ENCODE measurements at places on chromosomes 4 and X.

DNA sequence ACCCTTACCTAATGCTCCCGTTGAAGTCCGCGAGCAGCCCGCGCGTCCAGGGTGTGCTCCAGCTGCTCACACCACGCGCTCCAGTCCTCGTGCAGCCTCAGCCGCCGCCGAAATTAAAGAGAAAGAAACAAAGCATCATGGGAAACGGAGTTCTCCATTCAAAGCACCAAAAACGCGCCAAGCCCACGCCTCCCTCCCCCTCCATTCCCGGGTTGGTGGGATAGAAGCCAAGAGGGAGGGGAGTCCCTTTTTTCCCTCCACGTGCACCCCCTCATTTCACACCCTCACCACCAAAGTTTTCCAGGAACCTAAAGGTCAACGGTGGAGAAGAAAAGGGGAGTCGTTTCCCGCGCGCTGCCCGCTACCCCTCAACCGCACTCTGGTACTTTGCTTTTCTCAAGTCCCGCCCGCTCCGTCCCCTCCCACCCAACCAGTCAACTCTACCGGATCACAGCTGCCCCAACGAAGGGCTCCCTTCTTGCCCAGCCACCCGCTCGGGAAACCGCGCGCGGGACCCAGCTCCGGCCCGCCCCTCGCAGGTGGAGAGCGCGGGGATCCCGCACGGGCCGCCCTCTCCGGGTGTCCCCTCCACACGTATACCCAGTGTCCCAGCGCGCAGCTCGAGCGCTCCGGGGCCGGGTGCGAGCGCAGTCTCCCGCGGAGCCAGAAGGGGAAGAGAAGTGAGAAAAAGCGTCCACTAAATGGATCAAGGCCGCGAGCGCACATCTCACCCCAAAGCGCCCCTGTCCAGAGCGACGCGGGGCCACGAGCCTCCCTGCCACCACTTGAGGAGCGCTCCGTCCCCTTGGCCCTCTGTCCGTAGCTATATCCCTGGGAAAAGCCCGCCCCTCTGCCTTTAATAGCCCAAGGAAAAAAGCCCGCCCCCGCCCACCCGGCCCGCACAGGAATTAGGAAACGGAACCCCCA, 65.1 kb upstream of the CCDC160 start:
- peak; percentile 36 for DNase-seq

DNA sequence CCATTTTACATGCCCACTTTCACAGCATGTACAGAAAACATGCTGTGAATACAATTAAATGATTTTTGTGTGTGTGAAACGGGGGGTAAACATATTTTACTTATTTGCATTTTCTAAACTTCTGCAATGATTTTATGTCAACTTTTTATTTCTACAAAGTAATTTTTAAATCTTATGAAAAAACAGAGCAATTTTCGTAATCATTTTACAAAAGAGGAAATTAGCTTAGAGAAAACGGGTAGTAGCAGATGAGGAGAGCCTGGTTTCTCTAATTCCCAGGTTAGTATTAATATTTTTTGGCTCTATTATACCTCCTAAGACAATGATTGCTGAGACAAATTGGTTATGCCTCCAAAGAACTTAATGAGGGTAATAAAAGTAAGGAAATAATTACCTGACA, 3.2 kb downstream of the TKTL2 start:
- DNase-seq = no peak

- no peak for DNase-seq
Observed at GRCh38 chr4:2689114-2689513, 67.0 kb downstream of the TNIP2 start.

DNA sequence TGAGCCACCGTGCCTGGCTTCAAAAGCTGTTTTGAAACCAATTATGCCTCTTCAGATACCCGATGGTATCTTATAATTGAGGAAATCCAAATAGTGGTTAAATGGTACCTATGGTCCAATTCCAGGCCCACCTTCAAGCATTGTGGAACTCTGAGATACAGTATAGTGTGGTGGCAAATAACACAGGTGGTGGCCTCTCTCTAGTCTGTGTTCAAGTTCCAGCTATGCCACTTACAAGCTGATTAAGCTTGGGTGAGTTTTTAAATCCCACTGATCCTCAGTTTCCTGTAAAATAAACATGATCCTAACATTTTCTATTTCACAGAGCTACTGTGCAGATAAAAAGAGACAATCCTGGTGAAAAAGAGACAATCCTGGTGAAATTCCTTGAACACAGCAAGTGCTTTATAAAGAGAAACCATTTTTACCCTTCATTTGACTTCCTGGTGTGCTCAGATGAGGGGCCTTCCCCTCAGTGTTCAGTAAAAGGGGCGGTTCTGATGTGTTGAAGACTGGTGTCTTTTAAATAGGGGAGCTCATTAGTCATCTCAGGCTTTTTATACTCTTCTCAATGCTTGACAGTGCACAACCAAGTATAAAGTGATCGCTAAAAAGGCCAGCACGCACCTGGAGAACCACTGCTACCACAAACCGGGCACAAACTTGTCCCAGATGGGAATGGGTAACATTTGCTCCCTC, 30.8 kb upstream of the CD40LG start:
- DNase-seq = no peak

GRCh38 chr4:8913858-8914460, 42.3 kb upstream of the HMX1 start:
- DNase-seq = no peak

GRCh38 chr4:153345012-153345981, 809 bp downstream of the MND1 start:
- peak; percentile 69 for DNase-seq

GRCh38 chr4:8664976-8665375, 72.4 kb downstream of the CPZ start:
- no peak for DNase-seq

GRCh38 chrX:112694811-112695210, 15.1 kb upstream of the LHFPL1 start:
- no peak for DNase-seq

DNA sequence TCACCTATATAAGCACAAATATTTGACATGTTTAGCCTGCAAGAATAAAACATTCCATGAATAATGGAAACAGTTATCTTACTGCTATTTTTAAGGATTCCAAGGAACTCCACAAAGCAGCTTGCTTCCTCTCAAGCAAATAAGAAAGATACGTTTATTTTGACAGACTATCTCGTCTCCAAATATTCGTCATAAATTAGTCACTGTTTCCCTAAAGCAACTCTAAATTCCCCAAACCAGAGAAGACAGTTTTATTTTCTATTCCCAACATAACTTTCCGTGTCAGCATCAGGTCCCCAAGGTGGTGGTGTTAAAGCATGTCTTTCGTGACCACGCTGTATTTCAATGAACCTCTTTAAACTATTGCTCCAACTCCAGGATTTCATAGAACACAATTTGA, 24.3 kb upstream of the DKK2 start:
- no peak for DNase-seq

GRCh38 chrX:49934729-49935128, 12.3 kb downstream of the CLCN5 start:
- no peak for DNase-seq

DNA sequence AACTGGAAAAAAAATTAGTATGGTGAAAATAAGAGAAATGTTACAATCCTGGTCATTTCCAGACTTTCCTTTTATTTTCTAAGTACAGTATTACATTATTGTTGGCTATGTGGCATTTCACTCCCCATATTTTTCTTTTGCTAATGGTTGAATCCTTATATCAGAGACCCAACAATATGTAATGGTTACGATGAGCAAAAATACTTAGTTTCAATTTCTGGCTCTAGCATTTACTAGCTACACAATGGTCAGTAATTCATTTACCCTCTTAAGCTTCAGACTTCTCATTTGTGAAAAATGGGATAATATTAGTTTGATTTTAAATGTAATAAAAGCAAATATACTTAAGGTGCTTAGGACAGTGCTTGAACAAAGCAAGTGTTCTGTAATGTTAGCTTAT, 942.9 kb upstream of the PABPC4L start:
- DNase-seq = no peak

DNA sequence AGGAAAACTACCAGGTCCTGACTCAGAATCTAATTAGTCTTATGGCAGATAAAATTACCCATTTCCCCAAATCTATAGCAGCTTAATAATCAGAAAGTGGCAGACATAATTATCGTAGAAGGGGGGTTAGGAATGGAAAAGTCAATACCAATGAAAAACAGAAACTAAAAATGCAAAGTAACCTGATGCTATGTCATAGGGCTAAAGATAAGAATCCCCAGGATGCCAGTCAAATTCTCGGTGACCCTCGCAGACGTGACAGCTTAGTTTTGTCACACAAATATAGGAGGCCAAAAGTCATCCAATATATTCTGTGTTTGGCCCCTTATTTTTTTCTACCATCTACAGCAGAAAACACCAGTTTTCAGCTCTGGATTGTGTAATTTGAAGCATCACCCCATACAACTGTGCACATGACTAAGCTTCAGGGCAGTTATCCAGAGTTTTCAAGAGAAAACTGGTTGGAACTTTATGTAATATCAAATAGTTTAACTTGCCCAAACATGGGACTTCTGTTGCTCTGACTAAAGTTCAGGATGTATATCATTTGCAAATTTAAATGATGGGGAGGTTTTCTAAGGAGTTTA, 30.9 kb downstream of the RASSF6 start:
- no peak for DNase-seq

DNA sequence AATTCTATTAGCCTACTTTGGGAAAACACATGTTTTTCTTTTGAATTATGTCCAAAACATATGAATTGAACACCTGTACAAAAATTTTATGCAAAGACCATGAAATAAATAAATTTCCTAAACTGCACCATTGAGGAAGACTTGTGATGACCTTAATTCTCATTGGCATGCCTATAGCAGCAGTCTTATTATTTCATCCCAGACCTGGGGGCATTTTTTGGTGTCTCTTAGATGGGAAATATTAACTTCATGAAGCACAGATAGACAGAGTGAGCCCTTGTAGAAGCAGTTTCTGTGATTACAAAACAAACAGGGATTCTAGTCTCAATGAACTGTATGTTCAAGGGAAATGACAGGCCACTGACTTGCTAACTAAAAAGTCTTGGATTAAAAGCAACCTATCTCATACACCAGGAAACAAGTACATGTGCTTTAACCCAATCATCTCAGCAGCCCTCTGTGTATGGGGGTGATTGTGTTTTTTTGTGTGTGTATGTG, 32.0 kb upstream of the HPGD start:
- no peak for DNase-seq

GRCh38 chr4:53943345-53944085, 120.9 kb downstream of the CHIC2 start:
- no peak for DNase-seq

DNA sequence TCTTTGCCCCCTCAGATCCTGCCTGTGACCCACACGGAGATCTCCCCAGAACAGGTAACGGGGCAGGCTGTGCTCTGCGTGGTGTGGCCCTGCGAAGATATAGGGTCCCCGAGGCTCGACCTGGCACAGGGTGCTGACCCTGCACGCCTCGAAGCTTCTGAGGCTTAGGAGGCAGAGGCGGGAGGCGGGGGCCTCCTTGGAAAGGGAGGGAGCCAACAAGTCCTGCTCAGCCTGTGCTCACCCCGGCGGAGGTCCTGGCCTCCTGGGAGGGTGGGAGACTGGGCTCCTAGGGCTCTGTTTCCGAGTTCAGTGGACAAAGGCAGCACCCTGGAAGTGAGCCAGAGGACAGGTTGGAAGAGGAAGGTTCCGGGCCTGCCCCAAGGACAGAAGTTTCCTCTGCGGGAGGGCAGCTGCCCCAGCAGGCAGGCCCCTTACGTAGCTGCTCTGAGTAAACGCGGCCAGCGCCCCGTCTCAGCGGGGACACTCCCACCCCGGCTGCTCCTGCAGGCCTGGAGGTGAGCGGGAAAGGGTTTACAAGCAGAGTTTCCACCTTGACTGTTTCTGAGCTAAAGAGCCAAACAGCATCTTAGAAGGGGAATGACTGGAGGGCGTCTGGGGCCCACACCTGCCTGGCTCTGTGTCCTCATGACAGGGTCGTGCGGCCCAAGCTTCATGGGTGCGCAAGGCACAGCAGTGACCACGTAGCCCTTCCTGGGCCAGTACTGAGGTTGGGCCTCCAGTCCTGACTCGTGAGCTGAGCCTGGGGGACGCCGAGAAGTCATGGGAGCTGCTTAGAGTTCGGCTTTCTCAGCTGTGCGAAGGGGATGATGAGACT, 16.1 kb downstream of the TMEM175 start:
- DNase-seq = no peak

DNA sequence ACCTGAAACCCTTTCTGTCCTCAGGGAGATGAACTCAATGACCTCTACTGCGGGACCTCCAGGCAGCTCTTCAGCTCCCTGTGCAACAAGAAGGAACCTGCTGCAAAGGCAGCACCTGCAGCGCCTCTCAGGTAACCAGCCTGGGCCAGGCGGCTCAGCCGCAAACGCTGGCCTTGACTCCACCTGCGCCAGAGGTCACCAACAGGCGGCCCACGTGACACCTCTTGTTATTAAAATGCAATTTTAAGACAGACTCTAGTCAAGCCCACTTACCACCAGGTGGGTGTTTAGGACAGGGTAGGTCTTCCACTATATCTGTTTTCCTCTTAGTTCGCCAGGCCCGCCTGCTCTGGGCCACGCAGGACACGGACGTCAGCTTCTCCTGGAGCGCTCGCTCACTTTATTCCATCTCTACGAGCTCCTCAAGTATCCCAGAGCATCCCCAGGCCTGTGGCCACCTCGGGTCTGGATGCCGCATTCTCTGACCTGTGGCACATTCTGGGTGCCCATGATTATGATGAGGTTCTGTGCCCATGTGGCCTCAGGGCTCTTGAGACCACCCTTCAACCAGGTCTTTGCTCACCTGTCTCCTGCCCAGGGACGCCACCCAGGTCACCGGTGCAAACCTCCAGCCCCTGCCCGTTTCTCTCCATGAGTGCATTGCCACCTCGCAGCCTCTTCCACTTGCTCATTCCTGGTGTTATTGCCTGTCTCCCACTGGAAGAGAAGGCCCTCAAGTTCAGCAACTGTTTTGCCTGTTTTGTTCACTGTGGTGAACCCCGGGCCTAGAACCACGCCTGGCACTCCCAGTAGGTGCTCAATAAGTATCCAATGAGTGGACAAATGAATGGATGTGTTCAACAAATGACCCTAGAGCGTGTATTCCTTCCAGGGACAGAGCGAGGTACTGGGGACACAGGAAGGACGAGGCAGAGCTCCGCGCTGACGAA, 32.8 kb upstream of the JAKMIP1 start:
- no peak for DNase-seq

DNA sequence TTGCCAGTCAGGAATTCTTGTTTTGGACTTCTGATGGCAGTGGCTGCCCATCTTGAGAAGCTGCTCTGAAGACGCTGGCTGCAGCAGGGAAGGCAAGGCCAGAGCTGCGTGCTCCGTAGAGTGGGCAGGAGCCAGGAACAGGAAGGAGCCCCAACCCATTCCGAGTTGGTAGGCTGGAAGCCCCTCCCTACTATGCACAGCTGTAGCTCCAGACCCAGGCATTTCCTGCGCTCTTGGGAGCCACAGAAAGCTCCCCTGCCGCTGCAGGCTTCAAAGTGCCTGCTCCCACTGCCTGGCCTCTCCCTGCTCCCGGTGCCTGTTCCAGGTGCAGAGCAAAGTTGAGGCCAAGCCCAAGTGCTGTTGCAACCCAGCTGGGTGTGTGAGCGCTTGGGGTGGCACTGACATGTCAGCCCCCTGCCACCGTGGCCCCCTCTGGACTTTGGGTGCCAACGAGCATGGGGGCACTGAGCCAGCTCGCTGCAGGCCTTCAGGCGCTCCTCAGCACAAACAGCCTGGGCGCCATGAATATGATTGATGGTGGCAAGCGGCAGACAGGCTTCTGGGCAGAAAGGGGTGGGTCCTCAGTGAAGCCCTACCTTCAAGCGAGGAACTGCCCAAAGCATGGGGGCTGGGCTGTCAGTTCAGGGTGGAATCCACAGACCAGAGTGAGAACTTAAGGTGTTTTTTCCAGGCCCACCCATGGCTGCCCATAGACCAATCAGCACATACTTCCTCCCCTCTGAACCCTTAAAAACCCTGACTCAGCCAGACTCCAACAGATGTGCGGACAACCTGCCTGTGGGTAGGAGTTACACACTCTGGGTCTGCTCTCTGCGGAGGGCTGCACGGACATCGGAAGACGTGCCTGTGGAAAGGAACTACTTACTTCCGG, 677.2 kb upstream of the INTU start:
- DNase-seq = no peak

All from femur (tissue), 1 donor.